Cardiac septum (tissue), 1 donor: ENCODE measurements at places on chromosomes 1 and 21. TPM values are rescaled to one million over a fixed set of nuclear protein-coding genes. Genes with fewer than 3 reads are reported as not detected.

The SLC16A4 gene
- 2.3 TPM for total RNA-seq

DNA sequence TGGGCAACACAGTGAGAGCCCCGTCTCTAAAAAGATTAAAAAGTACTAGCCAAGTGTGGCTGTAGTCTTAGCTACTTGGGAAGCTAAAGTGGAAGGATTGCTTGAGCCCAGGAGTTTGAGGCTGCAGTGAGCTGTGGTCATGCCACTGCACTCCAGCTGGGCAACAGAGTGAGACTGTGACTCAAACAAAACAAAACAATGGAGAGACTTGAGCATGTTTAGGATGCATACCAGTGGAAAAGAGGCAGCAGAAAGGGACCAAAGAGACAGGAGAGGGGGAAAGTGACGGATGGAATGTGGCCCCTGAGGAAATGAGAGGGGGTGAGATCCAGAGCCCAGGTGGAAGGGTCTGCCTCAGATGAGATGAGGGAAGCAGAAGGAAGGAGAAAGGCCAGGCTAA is 358.9 kb downstream of the RPS6KC1 start:
- no peak for DNase-seq

DNA sequence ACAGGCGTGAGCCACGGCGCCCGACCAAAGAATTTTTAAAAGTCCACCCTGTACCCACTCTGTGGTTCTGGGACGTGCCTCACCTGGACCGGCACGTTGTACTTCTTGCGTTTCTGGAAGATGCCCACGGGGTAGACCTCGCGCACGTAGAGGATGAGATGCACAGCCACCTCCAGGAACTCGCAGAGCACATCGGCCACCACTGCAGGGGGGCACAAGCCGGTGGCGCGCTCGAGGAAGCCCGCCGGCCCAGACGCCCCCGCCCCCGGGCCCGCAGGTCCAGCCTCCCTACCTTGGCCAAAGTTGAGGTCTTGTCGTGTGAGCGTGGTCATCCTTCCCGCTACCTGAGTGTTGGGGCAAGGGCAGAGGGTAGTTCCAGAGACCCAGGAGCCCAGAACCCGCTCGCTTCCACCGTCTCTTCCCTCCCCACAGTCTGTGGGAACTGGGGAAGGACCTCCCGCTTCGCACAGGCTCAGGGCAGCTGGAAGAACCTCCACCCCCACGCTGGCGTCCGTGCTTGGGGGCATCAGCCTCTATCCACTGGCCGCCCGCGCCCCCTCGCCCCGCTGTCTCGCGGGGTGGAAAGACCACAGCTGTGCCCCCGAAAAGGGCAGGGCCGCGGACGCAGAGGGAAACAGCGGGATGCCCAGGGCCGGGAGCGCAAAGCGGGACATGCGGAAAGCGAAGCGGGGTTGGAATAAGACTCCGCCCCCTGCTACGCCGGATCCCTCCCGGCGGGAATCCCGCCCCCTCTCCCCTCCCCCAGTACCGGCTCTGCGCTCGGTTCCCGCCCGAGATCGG is 478 bp downstream of the MAD2L2 start:
- no peak for DNase-seq

The TMEM200B gene
- total RNA-seq, result 2.1 TPM

- DNase-seq, result no peak
Observed at GRCh38 chr1:55929652-55930051, 649.7 kb downstream of the PLPP3 start.

DNA sequence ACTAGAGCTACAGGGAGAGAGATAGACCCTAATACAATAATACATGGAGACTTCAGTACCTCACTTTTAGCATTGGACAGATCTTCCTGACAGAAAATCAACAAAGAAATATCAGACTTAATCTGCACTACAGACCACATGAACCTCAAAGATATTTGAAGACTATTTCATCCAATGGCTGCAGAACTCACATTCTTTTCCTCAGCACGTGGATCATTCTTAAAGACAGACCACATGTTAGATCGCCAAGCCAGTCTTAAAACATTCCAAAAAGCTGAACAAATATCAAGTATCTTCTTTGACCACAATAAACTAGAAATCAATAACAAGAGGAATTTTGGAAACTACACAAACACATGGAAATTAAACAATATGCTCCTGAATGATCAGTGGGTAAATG is 576.0 kb downstream of the KIF26B start:
- no peak for DNase-seq

GRCh38 chr1:80961464-80962190 is 839.1 kb upstream of the ADGRL2 start:
- DNase-seq, result no peak

GRCh38 chr1:235468970-235469369 is 35.3 kb downstream of the B3GALNT2 start:
- DNase-seq, result no peak

DNA sequence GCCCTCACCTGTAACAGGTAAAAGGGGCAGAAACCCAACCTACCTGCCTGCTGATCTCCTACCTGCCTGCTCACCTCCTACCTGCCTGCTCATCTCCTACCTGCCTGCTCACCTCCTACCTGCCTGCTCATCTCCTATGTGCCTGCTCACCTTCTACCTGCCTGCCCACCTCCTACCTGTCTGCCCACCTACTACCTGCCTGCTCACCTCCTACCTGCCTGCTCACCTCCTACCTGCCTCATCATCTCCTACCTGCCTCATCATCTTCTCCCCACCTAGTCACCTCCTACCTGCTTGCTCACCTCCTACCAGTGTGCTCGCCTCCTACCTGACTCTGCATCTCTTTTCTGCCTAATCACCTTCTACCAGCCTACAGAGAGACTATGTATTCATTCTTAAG is 452.9 kb downstream of the MATN1 start:
- DNase-seq, result peak; percentile 19

The PPFIA4 gene
- total RNA-seq, result 46.7 TPM

The AKNAD1 gene
- total RNA-seq, result not detected
